GM13976 (cell line): ENCODE measurements at places on chromosomes 13 and 19.

DNA sequence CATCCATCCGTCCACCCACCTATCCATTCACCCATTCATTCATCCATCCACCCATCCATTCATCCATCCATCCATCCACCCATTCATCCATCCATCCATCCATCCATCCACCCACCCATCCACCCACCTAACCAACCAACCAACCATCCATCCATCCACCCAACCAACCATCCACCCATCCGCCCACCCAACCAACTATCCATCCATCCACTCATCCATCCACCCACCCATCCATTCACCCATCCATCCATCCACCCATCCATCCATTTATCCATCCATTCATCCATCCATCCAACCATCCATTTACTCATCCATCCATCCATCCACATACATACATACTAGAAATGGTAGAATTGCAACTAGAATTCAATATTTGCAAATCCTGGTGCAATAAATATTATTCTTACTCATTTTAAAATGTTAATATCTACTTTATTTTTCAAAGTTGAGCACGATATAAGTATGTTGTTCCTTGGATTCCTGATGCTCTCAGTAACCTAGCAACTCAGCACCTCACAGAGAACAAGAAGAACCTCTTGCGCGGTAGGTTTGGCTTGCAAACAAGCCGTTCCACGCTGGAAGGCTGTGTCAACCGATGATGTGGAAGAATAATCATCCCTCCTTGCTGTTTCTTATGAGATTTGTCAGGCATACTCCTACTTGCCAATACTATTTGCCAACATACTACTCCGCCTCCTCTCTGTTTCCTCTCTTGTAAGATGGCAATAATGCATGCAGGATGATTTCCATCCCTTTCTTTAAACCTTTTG lies 111.7 kb downstream of the GNG7 start:
- no peak for DNase-seq

- DNase-seq, result no peak
Measured at GRCh38 chr13:76696370-76696769, 189.8 kb downstream of the KCTD12 start.

DNA sequence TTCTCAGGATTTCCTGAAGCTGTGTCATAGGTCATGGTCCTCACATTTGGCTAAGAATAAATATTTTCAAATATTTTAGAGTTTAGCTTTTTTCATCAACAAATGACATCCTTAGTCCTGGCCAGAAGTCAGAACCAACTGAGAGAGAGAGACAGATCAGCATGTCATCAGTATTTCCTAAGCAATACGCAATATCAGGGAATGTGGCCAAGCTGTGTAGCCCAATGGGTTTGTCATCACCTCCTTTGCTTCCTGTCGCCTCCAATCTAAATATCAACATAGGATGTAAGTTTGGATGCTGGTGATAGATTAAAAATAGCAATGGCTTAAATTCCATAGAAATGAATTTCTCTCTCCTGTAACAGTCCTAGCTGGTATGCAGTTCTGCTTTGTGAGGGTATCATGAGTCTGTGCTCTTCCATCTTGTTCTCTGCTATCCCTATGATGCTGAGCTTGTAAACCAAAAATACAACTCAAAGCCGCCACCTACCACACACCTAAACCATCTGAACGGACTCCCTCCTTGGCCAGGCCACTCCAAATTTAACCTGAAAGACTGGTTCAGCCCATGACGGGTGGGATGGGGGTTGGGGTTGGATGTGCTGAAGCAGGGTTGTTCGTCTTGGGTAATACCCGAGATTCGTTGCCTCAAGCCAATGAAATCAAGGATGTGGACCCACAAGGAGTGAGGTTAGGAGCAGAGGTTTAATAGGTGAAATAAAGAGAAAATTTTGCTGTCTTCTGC lies 10.0 kb upstream of the IGSF23 start:
- DNase-seq, result no peak

- DNase-seq, result no peak
Measured at GRCh38 chr13:24842549-24843274, 78.7 kb downstream of the RNF17 start.

GRCh38 chr19:29324291-29324680 lies 111.3 kb upstream of the UQCRFS1 start:
- no peak for DNase-seq

DNA sequence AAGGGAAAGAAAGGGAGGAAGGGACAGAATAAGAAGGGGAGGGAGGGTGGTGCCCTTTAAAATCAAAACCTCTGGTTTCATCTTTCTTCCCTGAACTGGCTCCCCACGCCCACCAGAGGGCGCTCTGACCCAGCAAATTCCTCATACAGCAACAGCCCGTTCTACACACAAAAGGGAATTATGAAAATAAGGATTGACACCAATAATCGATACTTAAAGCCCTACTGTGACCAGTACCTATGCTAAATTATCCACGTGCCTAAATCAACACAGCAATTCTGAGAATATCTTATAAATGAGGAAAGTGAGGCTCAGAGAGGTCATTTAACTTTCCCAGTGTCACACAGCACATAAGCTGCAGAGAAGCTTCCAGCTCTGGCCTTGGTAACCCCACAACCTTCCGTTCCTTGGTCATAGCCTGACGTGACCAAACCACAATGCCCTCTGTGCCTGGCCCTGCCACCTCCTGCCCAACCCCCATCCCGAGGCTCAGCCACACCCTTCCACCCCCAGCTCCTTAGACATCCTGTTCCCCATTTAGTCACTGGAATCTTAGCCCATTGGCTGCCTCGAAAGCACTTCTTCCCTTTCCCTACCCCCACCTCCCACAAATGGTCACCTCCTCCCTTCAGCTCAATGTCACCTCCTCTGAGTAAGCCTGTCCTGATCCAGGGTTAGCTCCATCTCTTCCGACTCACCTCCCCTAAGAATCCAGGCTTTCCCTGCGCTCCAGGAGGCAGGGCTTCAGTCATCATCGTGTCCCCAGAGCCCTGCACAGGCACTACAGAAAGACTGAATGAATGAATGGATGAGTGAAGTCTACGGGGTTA lies 34.2 kb upstream of the PNMA8B start:
- peak; percentile 87 for DNase-seq

GRCh38 chr13:45718992-45719391 lies 16.9 kb downstream of the CBY2 start:
- DNase-seq, result no peak

DNA sequence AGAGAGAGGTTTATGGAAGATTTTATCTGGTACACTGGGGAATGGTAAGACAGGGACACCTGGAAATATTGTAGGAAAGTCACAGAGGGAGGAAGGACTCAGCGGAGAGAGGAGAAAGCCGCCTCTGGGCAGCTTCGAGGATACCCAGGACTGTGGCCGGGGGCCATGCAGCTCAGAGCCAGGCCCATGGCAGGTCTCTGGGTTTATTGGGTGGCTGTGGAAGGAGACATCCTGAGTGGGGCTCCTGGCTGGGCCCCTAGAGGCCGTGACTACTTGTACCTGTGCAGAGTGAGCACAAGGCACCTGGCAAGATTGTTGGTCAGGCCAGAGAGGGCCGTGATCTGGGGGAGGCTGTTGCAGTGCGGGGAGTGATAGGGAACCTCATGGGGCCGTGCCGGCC lies 3.4 kb downstream of the DAZAP1 start:
- no peak for DNase-seq

GRCh38 chr13:40662866-40663265 lies 3.6 kb downstream of the FOXO1 start:
- DNase-seq, result peak; percentile 58

DNA sequence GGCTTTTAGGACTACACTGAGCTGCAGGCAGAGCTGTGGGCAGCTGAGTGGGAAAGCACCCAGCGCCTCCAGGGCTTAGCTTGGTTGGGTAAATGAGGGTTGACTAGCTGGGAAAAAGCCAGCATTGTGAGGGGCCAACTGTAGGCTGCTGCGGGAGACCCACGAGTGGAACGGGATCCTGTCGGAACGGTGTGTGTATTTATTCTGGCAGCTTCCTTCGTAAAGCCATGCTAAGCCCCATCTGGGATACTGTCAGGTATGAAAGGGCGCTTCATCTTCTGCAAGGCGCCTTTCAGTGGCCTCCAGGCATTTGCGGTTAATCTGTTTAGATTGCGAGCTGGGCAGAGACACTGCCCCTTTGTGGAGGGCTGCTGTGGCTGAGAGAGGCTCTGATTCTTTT lies 39.5 kb upstream of the CNMD start:
- no peak for DNase-seq

DNA sequence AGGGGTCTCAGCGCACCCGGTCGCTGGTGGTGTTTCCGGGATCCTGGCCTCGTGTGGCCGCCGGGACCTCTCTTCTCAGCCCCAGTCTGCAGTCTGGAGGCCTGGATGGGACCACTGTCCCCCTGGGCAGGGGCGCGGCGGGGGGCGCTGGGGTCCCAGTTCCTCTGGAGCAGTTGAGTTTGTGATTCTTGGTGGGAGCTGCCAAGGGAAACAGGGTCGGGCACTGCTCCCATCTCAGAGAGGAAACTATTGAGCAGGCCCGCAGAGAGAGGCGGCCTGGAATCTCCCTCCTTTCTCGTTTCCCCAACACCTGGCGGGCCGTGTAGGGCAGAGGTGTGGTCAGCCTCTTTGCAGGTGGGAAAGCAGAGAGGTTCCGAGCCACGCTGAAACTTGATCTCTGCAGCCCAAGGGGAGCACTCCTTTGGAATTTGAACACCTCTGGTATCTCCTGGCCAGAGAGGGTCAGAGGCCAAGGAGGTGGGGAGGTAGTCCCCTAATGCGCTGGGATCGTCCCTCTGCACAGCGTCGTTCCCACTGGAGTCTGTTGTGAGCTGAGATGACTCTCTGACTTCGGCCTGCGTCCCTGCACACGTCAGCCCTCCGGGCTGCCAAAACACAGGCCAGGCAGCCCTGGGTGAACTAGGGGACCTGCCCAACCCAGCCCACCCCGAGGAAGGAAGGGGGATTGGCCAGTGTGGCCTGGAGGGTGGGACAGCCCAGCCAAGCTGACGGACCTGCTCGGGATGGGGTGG lies 741 bp downstream of the PLEKHF1 start:
- DNase-seq, result peak; percentile 54

- DNase-seq, result no peak
Measured at GRCh38 chr13:35472323-35472881, 4.1 kb downstream of the MAB21L1 start.

- DNase-seq, result no peak
Measured at GRCh38 chr13:40534456-40534855, 132.0 kb downstream of the FOXO1 start.

- DNase-seq, result no peak
Measured at GRCh38 chr13:98828614-98829013, 76.1 kb upstream of the SLC15A1 start.

DNA sequence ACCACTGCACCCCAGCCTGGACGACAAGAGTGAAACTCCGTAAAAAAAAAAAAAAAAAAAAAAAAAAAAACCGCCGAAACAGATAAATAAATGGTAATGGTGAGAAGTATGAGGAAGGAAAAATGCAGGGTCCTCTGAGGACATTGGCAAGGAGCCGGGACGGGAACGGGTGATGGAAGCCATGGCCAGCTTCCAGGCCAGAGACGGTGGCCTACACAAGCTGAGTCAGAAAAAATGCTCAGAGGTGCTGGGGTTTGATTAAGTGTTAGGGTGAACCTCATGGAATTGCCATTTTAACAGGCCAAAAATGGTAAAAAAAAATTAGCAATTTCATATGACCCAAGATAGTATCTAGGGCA lies 866 bp upstream of the ZSWIM4 start:
- no peak for DNase-seq

- DNase-seq, result no peak
Measured at GRCh38 chr13:80399340-80400163, 58.6 kb upstream of the SPRY2 start.

- peak; percentile 25 for DNase-seq
Measured at GRCh38 chr13:41812851-41813250, 148.1 kb downstream of the VWA8 start.

DNA sequence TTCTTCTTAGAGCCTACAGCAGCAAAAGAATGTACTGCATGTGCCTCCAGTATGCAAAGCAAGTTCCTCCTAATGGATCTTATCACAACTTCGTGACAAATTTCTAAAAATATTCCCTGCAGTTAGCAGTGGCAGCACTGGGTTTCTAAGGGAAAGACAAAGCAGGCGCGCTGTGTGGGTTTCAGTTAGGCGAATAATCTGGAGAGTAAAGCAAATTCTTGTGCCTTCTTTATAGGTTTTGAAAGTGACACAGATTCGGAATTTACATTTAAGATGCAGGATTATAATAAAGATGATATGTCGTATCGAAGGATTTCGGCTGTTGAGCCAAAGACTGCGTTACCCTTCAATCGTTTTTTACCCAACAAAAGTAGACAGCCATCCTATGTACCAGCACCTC lies 167.9 kb downstream of the LMO7 start:
- DNase-seq, result no peak

- no peak for DNase-seq
Measured at GRCh38 chr13:67950603-67951002, 720.5 kb upstream of the PCDH9 start.

DNA sequence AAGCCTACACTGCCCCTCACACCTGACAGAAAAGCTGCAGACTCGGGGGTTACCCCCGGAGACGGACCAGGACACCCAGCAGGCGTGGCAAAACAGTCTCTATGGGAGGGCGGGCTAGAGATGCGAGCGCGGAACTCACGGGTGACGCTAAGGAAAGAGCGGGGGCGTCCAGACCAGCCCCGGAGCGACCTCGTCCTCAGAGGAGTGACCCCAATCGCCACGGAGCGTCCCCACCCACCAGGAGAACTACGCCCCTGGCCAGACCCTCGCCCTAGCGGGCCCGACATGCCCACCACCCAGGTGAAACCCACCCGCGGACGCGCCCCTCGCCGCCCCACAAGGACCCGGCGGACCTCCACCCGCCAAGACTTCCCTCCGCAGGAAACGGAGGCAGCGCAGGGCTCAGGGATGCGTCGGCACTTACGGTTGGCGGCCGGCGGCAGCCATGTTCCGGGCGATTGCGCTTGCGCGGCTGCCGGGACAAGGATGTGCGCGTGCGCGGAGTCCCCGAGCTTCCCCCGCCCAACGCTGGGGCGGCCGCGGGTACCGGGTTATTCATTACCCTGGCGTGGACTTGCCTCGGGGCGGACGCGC lies at the start of gene ZNF329:
Gene ZNF329 (minus strand): TSS at position 462 of the 594 bp plus-strand sequence. CDS start 21,286 bp downstream, outside the sequence.
- DNase-seq, result peak; percentile 94

DNA sequence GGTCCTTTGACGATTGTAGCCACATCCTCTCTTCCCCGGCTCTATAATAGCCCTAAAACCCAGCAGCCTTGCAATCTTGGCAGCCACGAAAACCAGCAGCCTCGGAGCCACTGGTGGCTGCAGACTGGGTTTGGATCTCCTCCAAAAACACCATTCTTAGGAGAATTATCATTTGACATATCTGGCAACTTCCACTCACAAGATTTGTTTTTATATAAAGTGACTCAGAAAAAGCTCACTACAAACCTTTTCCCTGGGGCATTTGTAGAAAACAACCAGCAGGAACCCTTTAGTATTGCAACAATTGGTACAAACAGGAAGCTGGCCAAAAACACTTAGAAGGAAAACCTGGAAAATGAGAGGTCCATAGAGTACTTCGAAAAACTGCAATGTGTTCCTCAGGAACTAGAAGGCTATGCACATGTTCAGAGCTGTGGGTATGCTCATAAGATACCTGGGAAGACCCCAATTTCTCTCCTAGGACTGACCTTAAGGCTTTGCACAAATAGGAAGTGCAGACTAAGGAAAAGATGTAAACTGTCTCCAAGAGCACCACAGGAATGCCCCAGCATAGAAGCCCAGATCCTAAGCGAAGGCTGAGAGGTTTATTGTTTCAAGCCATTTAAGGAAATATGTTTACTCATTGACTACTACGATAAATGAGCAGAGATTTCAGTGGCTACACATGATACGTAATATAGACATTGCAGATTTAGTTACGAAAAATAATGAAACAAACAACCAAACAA lies 71.2 kb downstream of the MYO16 start:
- no peak for DNase-seq

GRCh38 chr19:42129399-42130253 lies 2.6 kb downstream of the POU2F2 start:
- DNase-seq, result peak; percentile 85

- no peak for DNase-seq
Measured at GRCh38 chr19:42469311-42470235, 26.8 kb upstream of the CXCL17 start.

- DNase-seq, result peak; percentile 49
Measured at GRCh38 chr13:113458253-113459065, 5.2 kb upstream of the ADPRHL1 start.
